ENCODE measurements at places on chromosomes 13 and 19.

GRCh38 chr13:30851697-30852096 is 54.4 kb upstream of the MEDAG start:
- no peak for DNase-seq

- no peak for DNase-seq
These were observed 5.2 kb downstream of the ZIC2 start for GRCh38 chr13:99986741-99987140.

GRCh38 chr19:4064496-4065260 is 2.0 kb downstream of the ZBTB7A start:
- DNase-seq = no peak

GRCh38 chr19:14441041-14441938 is 8.2 kb downstream of the PKN1 start:
- DNase-seq = no peak

DNA sequence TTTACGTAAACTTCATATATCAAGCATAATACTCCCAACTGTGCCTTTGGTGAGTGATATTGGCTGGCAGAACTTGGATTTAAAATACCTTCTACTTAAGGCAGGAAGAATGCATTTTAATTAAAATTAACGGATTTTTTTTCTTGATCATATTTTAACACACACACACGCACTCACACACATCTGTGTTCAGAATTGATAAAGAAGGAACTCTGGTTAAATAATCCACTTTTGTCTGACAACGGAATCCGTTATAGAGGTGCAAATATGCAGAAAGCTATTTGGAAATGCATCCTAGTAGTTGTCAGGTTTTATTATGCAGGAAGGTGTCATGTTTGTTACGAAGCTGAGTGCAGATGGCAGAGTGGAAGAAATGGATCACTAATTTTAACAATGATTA is 105.5 kb upstream of the ZNF536 start:
- DNase-seq = no peak

DNA sequence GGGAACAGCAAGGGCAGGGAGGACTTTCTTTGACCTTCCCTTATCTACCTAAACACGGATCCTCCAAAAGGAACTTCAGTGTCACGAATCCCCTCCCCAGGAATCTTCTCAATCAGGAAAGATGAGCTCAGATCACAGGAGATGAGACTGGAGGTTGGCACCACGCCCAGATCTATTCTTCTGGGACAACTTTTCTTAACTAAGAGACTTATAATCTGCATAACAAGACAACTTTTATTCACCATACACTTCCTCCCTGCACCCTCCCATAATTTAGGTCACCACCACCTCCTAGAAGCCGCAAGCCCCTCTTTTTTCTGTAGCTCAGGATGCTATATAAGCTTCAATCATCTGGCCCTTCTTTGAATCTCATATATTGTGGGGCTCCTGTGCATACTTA is 19.2 kb upstream of the AKT2 start:
- DNase-seq = no peak

GRCh38 chr13:31731921-31732320 is 7.4 kb upstream of the RXFP2 start:
- DNase-seq = no peak

GRCh38 chr19:16018801-16019551 is 57.3 kb upstream of the TPM4 start:
- no peak for DNase-seq

DNA sequence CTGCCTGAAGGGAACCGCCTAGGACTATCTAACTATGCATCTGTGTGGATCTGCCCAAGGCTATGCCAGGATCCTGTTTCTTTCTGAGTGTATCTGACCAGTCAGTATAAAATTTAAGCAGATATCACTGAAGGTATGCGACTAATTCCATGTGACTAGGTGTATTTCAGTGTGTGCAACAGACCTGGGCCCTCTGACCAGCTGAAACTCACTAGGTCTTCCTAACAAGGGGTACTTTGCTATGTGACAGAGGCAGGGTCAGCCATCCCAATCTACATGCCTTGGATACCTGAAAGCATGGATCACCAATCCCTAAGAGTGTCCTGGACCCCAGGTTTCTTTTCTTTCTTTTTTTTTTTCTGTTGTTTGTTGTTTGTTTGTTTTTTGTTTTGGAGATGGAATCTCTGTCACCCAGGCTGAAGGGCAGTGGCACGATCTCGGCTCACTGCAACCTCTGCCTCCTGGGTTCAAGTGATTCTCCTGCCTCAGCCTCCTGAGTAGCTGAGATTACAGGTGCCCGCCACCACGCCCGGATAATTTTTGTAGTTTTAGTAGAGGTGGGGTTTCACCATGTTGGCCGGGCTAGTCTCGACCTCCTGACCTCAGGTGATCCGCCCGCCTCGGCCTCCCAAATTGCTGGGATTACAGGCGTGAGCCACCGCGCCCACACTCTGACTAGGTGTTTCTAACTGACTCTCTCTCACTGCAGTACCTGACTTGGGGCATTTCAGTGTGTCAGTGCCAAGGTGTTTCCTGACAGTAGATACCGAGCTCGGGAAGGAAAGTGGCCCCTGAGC is 43.5 kb downstream of the FCGBP start:
- no peak for DNase-seq

DNA sequence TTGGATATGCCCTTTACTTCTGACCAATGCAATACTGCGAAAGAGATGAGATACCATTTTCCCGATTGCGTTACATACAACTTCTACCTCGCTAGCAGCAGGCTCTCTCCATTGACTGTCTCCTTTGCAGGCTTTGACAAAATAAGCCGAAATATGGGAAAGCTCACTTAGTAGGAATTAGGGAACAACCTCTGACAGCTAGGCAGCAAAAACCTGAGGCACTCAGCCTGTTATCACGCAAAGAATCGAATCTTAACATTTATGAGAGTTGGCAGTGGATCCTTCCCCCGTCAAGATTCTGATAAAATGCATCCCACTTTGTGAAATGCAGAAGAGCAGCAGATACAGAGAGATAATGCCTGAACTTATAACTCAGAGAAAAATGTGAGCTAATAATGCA is 1379.5 kb upstream of the PCDH9 start:
- no peak for DNase-seq

GRCh38 chr19:3852177-3852511 is 16.7 kb downstream of the ZFR2 start:
- no peak for DNase-seq

GRCh38 chr13:46149272-46150133 is 32.5 kb downstream of the LCP1 start:
- DNase-seq = no peak

GRCh38 chr19:55538132-55538531 is 1.2 kb upstream of the SBK2 start:
- no peak for DNase-seq

DNA sequence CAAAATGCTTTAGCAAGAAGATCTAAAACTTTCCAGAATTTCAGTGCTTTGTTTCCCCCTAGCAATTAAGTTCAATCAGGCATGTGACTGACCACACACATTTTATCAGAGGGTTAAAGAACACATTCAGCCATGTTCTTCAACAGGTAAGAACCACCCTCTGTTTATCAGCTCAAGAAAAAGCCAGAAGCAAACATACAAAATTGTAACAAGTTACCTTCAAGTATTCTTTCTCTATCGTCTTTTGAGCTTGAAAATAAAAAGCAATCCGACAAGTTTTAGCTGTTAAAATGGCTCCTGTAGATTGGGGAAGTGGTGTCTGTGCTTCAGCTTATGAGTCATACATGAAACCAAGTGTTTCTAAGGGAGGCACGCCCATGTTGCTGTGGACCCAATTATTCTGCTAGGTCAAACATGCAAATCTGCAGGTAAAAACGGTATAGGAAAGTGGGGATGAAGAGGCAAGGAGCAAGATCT is at the start of gene ELF1:
ELF1 (minus strand) TSS at position 306 of the 477 bp plus-strand sequence. CDS start 37,262 bp downstream, outside the sequence.
- no peak for DNase-seq

DNA sequence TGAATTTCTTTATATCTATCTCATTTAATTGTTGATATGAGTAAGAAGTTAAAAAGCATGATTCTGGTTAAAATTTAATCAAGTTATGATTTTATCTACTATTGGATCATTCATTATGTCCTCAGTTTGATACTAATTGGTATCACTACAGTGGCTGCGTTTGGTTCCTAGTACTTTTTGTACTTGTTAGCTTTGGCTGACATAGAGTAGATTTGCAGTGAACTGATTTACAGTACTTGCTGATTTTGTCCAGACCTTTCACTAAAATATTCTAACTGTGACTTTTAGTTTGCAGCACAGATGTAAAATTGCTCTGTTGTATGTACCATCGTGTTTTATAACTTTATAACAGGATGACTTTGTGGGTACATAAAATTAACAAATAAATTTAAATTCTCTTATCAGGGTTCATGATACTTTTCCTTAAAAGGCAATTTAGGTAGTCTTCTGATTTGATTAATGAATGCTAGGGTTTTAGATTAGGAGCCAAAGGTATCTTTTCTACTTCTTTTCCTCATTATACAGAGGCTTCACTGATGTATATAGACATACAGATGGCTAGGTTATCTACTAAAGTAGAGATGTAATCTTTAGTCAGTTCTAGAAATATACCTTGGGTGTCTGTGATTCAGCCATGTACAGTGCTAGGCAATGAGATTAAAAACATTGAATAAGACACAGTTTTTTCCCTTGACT is 8.7 kb downstream of the UCHL3 start:
- no peak for DNase-seq

DNA sequence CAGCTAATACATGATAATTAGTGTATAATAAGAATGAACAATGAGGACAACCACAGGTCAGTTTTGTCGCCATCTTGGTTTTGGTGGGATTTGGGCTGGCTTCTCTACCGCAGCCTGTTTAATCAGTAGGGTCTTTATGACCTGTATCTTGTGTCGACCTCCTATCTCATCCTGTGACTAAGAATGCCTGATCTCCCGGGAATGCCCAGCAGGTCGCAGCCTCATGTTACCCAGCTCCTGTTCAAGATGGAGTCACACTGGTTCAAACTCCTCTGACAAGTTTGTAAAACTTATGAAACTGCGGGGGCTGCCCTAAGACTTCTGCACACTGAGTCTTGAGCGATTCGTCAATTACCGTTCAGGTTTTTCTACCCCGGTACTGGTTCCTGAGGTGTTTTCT is 21.5 kb upstream of the ADGRE1 start:
- no peak for DNase-seq

- DNase-seq = no peak
These were observed 1.2 kb downstream of the SPART start for GRCh38 chr13:36344886-36345437.

- no peak for DNase-seq
These were observed 63.5 kb downstream of the COLGALT1 start for GRCh38 chr19:17618936-17619335.

GRCh38 chr13:100673376-100673712 is 1.3 kb downstream of the TMTC4 start:
- DNase-seq = no peak

- DNase-seq = no peak
These were observed 99.0 kb upstream of the HTR2A start for GRCh38 chr13:46995874-46996273.

- no peak for DNase-seq
These were observed 1500.4 kb upstream of the MIR17HG start for GRCh38 chr13:89846926-89847585.

- DNase-seq = no peak
These were observed 20.9 kb downstream of the POU2F2 start for GRCh38 chr19:42111384-42111783.

DNA sequence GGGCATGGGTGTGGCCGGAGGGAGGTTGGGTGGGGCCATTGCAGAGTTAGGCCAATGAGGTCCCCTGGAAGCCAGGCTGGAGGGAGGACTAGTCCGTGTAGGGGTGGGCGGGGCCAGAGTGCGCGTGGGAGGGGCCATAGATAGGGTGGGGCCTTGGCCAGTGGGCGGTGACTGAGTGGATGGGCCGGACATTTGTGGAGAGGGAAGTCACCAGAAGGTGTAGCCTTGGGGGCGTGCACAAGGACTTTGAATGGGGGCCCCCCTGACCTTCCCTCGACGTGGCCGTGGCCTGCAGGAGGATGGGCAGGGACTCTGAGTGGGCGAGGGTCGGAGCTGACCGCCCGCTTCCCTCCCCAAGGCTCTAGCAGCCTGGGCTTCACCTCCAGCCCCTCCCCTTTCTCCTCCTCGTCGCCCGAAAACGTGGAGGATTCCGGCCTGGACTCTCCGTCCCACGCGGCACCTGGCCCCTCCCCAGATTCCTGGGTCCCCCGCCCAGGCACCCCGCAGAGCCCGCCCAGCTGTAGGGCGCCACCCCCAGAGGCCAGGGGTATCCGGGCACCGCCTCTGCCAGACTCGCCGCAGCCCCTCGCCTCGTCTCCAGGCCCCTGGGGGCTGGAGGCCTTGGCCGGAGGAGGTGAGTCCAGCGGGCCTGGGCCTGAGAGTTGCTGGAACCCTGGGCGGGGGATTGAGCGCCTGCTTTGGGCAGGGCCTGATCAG is 16.5 kb upstream of the B3GNT3 start:
- peak; percentile 41 for DNase-seq

GRCh38 chr13:36447501-36447900 is 15.2 kb downstream of the CCNA1 start:
- DNase-seq = no peak

DNA sequence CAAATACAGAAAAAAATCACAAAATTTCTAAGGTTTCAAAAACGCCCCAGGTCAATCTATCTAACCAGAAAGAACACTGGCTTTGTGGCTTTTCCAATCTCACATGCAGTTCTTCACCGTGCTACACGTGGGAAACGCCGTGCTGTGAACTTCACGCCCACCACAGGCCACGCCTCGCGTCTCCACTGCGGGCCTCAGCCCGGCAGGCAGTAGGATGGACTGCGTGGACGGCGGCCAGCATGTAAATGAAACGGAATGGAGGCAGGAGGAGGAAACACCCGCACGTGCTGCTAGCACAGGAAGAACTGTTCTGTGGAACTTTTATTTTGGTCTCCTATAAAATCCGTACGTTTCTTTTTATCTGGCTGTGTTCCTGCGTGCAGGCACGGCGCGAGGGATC is 23.8 kb downstream of the ZNF787 start:
- DNase-seq = no peak

GRCh38 chr19:40539070-40539469 is 37.6 kb upstream of the SHKBP1 start:
- no peak for DNase-seq

DNA sequence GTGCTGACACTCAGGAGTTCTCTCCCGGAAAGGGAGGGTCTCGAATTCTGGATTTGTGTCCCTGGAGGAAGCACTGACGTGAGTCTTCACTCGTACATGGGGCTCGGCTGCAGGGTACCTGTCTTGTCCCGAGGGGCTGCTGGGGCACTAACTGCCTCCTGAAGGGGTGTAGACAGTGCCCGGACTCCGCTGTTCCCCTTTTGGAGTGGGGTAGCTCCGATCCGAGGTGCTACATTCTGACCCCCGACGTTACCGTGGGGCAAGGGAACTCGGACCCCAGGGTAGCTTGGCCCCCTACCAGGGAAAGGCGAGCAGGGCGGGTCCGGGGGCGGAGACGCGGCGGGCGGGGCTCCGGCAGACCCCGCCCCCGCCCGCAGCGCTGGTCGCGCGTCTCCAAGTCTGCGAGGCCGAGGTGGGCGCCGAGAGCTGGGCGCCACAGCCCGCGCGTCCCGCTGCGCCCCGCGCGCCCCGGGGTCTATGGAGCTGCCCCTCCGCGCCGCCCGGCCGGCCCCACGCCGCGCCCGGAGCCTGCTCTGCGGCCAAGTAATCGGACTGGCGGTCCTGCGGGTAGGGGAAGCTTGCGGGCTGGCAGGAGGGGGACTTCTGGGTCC is at the start of gene NPAS1:
NPAS1 (plus strand) TSS at position 407 of the 611 bp plus-strand sequence. CDS start 1,211 bp downstream, outside the sequence.
- no peak for DNase-seq

Data from stimulated activated CD8-positive, alpha-beta memory T cell treated with anti-CD3 and anti-CD28 coated beads, Interleukin-7, amount 100 ng/mL, for 24 hours (primary cell).